ENCODE measurements at places on chromosomes 13 and 19. TPM values are rescaled to one million over a fixed set of nuclear protein-coding genes. Genes with fewer than 3 reads are reported as not detected.

The BABAM1 gene
- total RNA-seq = 93.4 TPM

DNA sequence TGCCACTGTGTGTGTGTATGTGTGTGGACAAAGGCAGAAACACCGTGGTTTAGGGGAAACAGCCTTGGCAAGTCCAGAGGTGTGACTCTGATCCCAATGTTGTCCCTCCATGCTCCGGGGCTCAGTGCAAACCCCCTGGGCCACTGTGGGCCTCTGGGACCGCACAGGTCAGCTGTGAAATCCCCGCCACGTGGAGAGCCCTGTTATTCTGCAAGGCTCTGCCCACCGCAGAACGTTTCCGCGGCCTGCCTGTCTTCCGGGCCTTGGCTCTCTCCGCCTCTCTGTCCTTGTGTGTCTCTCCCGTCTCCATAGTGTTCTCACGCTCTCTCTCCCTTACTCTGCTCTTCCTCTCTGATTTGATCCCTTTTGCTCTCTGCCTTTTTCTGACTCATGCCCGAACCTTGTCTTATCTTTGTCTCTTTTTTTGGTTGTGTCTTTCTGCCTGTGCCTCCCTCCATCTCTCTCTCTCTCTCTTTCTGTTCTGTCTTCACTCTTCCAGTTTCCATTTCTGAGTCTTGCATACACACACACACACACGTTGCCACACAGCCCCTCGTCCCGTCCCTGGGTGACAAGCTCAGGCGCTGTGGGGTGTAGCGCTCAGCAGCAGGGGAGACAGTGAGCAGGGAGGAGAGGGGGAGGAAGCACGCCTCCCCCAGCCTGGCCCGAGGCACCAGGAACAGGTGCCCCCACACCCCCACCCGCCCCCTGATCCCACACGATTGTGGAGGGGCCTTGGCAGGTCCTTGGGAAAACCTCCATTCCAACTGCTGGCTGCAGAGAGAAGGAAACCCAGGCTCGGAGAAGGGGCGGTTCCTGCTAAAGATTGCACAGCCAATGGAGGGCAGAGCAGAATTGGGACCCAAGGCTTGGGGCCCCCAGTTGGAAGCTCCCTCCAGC is 3.0 kb downstream of the TTYH1 start:
- H3K4me3 ChIP-seq = peak overlapping the region; percentile 22
- H3K4me1 ChIP-seq = peaks cover 24% of the 10 kb centered on the region
- H3K27me3 ChIP-seq = peaks cover 42% of the 10 kb centered on the region
- peaks cover 9% of the 10 kb centered on the region for H3K36me3 ChIP-seq

DNA sequence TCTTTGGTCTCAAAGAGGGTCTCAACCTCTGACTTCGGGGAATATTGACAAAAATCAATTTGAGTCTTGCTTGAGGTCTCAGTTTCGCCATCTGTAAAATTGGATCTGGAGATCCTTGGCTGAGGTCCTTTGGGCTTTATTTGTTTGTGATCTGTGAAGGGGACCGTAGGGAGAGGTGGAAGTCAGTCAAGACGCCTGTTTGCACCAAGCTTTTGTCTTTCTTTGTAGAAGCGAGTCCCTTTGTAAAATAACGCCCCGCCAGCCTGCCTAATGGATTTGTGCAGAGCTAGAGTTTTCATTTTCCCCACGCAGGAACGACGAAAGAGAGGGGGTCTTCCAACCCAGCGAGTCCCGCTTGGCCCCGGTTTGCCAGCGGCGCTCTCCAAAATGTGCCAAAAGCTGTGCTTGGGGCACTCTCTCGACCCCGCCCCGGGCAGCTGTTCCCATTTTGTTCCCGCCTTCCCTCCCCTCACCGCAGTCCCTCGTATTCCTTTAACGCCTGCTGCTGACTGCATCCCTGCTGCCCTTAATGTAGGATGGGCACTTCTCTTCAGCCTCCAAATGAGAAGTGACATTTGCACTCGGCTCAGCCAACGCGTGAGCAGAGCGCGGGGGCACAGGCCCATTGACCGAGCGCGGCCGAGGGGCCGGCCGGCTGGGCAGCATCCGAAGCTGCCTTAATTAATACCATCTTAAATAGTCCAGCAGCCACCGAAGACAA is 13.0 kb downstream of the ZIC5 start:
- H3K27me3 ChIP-seq = peaks cover 89% of the 10 kb centered on the region
- peak overlapping the region; percentile 4 for H3K27ac ChIP-seq
- H3K4me1 ChIP-seq = peaks cover 22% of the 10 kb centered on the region

DNA sequence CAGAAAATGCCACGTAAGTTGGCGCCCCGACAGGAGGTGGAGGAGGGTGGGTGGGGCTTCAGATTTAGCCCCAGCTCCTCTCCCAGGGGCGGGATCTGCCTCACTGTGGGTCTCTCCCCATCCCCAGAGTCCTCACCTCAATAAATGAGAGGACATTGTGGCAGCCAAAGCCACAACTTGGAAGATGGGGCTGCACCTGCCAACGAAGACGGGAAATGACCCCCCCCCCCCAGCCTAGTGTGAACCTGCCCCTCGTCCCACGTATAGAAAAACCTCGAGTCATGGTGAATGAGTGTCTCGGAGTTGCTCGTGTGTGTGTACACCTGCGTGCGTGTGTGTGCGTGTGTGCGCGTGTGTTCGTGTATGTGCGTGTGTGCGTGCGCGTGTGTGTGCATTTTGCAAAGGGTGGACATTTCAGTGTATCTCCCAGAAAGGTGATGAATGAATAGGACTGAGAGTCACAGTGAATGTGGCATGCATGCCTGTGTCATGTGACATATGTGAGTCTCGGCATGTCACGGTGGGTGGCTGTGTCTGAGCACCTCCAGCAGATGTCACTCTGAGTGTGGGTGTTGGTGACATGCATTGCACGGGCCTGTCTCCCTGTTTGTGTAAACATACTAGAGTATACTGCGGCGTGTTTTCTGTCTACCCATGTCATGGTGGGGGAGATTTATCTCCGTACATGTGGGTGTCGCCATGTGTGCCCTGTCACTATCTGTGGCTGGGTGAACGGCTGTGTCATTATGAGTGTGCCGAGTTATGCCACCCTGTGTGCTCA is 1.5 kb upstream of the TRAPPC5 start:
- H3K4me3 ChIP-seq = peak overlapping the region; percentile 55
- peaks cover 2% of the 10 kb centered on the region for H3K4me1 ChIP-seq
- no peaks in the 10 kb centered on the region for H3K36me3 ChIP-seq
- peak overlapping the region; percentile 62 for H3K27ac ChIP-seq
- DNase-seq = no peak
- H3K27me3 ChIP-seq = peaks cover 37% of the 10 kb centered on the region

- no peaks in the 10 kb centered on the region for H3K36me3 ChIP-seq
- H3K27me3 ChIP-seq = peaks cover 3% of the 10 kb centered on the region
- H3K4me1 ChIP-seq = peaks cover 9% of the 10 kb centered on the region
- H3K4me3 ChIP-seq = no peak overlapping the region
- DNase-seq = no peak
Measured at GRCh38 chr13:94459116-94459515, 20.4 kb downstream of the DCT start.

GRCh38 chr13:19680751-19681150 is 47.3 kb downstream of the MPHOSPH8 start:
- peak overlapping the region; percentile 78 for H3K27ac ChIP-seq
- DNase-seq = no peak
- H3K4me1 ChIP-seq = peaks cover 11% of the 10 kb centered on the region
- H3K4me3 ChIP-seq = no peak overlapping the region
- peaks cover 2% of the 10 kb centered on the region for H3K36me3 ChIP-seq
- no peaks in the 10 kb centered on the region for H3K27me3 ChIP-seq

- no peak overlapping the region for H3K27ac ChIP-seq
- H3K4me1 ChIP-seq = peaks cover 3% of the 10 kb centered on the region
- H3K4me3 ChIP-seq = no peak overlapping the region
- peaks cover 7% of the 10 kb centered on the region for H3K27me3 ChIP-seq
- H3K36me3 ChIP-seq = no peaks in the 10 kb centered on the region
- DNase-seq = no peak
Measured at GRCh38 chr13:43804461-43805070, 17.8 kb upstream of the ENOX1 start.

- no peaks in the 10 kb centered on the region for H3K27me3 ChIP-seq
- no peak overlapping the region for H3K27ac ChIP-seq
- no peak for DNase-seq
- H3K4me1 ChIP-seq = no peaks in the 10 kb centered on the region
- peaks cover 8% of the 10 kb centered on the region for H3K36me3 ChIP-seq
Measured at GRCh38 chr19:2221918-2222317, 14.2 kb downstream of the PLEKHJ1 start.

DNA sequence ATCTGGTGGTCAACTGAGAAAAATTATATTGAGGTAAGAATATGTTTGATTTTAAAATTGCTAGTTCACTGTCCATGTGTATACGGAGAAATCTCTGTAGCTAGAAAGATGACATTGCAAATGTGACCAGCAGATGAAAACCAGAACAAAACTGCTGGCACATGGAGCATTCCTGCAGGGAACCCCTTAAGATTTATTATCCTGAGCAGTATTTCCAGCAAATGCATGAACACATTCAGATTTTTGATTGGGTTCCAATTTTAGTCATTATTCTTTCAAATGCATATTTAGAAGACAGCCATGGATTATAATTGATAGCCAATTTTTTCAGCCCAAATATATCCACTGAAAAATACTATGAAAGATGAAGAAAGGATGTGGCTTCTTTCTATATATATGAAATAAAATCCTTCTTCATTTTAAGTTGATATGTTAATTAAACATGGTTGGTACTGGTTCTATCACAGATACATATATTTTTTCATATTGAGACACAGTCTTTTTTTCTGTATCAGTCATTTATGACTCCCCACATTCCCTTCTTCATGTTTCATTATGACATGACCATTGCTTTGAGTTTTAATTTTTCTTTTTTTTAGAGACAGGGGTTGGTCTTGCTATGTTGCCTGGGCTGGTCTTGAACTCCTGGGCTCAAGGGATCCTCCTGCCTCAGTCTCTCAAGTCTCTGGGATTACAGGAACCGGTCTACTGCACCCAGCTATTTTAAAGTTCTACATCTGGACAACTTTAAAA is 376.5 kb downstream of the KLF12 start:
- peaks cover 2% of the 10 kb centered on the region for H3K4me1 ChIP-seq
- H3K27ac ChIP-seq = no peak overlapping the region
- no peak overlapping the region for H3K4me3 ChIP-seq
- DNase-seq = no peak

The ALOX5AP gene
- total RNA-seq = not detected

DNA sequence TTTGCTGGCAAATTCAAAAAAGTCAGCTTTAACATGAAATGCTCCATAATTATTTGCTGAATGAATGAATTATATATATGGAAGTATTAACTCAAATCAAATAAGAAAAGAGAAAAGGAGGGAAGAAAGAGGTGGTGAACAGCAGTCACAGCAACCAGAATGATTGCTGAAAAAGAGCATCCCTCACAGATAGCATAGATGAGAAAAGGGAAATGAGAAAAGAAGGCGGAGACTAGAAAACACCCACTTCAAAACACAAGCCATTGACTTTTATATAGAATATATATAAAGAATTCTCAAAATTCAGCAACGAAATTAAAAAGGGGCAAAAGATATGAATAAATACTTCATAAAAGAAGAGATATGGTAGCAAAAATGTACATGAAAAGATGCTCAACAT is 75.2 kb downstream of the CAB39L start:
- H3K27ac ChIP-seq = no peak overlapping the region
- peaks cover 5% of the 10 kb centered on the region for H3K4me1 ChIP-seq
- peaks cover 8% of the 10 kb centered on the region for H3K36me3 ChIP-seq
- no peak overlapping the region for H3K4me3 ChIP-seq
- H3K27me3 ChIP-seq = no peaks in the 10 kb centered on the region

The ZSCAN4 gene
- not detected for total RNA-seq

The ZNF85 gene
- 25.4 TPM for total RNA-seq

GRCh38 chr19:30450100-30450499 is 77.9 kb downstream of the ZNF536 start:
- H3K4me1 ChIP-seq = peaks cover 29% of the 10 kb centered on the region
- peak overlapping the region; percentile 42 for H3K4me3 ChIP-seq
- H3K27ac ChIP-seq = no peak overlapping the region

- H3K27me3 ChIP-seq = peaks cover 4% of the 10 kb centered on the region
- no peaks in the 10 kb centered on the region for H3K36me3 ChIP-seq
- DNase-seq = no peak
- H3K27ac ChIP-seq = no peak overlapping the region
- H3K4me3 ChIP-seq = peak overlapping the region; percentile 54
- peaks cover 12% of the 10 kb centered on the region for H3K4me1 ChIP-seq
Measured at GRCh38 chr13:30308548-30308947, 1.2 kb upstream of the KATNAL1 start.

DNA sequence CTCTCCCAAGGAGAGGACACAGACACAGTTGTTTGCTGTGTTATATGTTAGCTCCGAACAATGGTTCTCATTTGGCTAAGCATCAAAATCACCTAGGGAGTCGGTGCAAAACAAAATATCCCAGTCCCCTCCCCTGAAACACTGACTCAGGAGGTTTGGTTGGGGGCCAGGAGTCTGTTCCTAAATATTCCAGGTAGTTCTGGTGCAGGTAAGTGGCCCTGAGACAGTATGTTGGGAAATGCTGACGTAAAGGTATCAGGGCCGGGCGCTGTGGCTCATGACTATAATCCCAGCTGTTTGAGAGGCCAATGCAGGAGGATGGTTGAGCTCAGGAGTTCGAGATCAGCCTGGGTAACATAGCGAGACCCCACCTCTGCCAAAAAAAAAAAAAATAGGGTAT is 2.3 kb upstream of the MAP2K7 start:
- DNase-seq = no peak
- no peaks in the 10 kb centered on the region for H3K36me3 ChIP-seq
- H3K4me1 ChIP-seq = peaks cover 19% of the 10 kb centered on the region
- no peaks in the 10 kb centered on the region for H3K27me3 ChIP-seq

The REX1BD gene
- 67.4 TPM for total RNA-seq

GRCh38 chr13:59103004-59103768 is 1060.5 kb downstream of the DIAPH3 start:
- DNase-seq = no peak
- H3K36me3 ChIP-seq = no peaks in the 10 kb centered on the region

- no peak overlapping the region for H3K4me3 ChIP-seq
- H3K36me3 ChIP-seq = no peaks in the 10 kb centered on the region
- no peak overlapping the region for H3K27ac ChIP-seq
- peaks cover 1% of the 10 kb centered on the region for H3K4me1 ChIP-seq
- H3K27me3 ChIP-seq = peaks cover 16% of the 10 kb centered on the region
Measured at GRCh38 chr19:17036640-17037039, 10.0 kb upstream of the CPAMD8 start.
